ENCODE measurements at places on chromosomes 3 and 15.

GRCh38 chr3:12522721-12523120 lies 22.6 kb downstream of the MKRN2OS start:
- DNase-seq, result no peak

DNA sequence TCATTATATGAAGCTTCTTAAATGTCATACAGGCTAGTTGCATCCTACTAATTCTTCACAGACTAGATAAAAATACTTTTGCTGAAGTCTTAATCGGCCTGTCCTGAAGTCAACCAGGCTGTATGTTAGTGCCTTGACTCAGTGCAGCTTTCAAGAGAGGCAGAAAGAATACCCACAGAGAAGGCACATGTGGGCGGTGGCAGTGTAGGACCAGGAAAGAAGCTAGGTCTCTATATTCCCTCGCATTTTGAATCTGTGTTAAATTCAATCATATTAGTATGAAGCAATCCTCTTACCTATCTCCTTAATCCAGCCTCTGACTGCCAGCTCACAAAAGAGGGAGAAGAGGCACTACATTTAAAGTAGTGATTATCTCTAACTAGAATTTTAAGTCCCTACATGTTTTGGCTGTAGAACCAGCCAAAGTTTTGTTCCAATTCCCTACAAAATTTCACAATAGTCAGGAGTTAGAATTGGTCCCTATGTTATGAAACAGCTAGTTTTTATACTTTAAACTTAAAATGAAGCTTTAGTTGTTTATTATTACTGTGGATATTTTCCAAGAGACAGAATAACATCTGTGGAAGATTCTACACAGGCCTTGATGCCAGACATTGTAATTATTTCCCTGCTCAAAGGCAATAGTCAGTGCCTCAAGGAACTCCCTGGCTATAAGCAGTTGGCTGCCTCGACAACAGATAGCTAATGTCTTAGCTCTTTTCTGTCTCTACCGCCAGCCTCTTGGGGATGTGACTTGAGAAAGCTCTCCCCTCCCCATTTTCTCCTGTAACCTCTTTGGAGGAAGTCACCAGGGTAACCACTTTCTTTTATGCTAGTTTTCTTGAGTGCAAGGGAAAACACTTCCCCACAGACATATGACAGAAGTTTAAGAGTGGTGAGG lies 31.9 kb downstream of the CRTC3 start:
- peak; percentile 44 for DNase-seq

GRCh38 chr3:156688632-156689452 lies 14.5 kb downstream of the TIPARP start:
- no peak for DNase-seq

DNA sequence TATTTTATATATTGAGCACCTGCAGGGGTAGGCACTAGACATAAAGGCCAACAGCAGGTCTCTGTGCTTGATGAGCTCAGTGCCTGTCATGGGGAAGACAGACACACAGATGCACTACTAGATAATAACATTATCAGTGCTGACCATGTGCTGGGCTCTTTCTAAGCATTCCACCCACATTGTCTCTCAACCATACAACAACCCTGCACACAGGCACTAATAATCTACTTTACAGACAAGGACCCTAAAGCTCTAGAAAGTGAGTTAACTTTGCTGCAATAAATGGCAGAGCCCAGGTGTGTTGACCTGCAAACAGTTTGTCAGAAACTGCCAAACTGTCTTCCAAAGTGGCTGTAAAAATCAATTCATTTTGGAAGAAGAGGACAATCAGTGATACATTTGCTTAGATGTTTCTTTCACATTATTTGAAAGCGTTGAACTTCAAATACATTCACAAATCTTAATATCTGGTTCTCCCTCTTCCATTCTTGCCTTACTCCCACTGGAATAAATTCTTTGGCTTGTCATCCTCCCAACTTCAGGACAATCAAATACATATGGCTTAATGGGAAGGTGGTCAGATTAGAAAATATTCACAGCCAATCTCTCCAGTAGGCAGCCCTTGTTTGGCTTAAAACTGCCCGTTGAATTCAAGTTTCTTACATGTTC lies 11.0 kb upstream of the PP2D1 start:
- DNase-seq, result no peak

DNA sequence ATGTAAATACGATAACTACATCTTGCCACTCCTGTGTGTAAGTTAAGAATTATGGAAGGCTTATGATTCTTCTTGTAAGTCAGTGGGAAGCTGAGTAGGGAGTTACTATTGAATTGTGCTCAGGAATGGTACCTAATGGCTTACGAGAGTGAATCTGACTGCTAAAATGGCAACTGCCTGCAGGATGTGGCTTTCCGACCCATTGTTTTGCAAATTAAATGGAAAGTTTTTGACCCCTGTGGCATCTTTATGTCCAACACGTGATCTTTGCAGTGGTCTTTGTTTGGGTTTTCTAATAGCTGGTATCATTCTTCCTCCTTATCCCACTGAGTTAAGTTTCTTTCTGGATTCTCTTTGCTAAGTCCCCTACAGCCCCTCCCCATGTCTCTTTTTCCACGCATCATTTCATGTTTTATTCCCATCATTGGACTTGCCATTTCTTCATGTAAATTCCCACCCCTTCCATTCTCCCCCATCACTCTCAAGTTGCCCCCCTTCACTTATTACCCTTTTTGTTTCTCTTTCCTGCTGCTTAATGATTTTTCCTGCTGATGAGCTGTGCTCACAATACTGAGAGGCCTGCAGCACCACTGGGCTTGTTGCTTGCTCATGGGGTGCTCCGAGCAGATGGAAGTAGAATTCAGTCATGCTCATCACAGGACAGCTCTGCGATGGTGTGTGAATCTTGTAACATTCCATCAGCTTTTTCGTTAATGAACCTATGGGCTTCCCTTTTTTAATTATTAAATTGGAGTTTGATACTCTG lies 428.2 kb upstream of the IL12A start:
- no peak for DNase-seq

All from stimulated activated CD4-positive, alpha-beta T cell treated with anti-CD3 and anti-CD28 coated beads, Interleukin-15, amount 100 ng/mL, for 24 hours (primary cell).